ENCODE measurements at places on chromosomes 7 and 10. TPM values are rescaled to one million over a fixed set of nuclear protein-coding genes. Genes with fewer than 3 reads are reported as not detected.

LRRC17 gene
- polyA plus RNA-seq: 42.4 TPM

TMEM196 gene
- not detected for polyA plus RNA-seq

TMEM184A gene
- 1.0 TPM for polyA plus RNA-seq

ZNF282 gene
- 17.0 TPM for polyA plus RNA-seq

ZNF503 gene
- polyA plus RNA-seq: 8.3 TPM

CYP3A5 gene
- polyA plus RNA-seq: 1.2 TPM

CDC14C gene
- 0.11 TPM for polyA plus RNA-seq

HOXA3 gene
- polyA plus RNA-seq: 7.1 TPM

FZD8 gene
- polyA plus RNA-seq: 17.4 TPM

PMS2 gene
- polyA plus RNA-seq: 12.6 TPM

OR13A1 gene
- polyA plus RNA-seq: not detected

ARMC3 gene
- polyA plus RNA-seq: not detected
